ENCODE measurements at places on chromosomes 6 and 20.

- DNase-seq, result no peak
Observed at GRCh38 chr20:44527716-44528199, 5.9 kb upstream of the SERINC3 start.

DNA sequence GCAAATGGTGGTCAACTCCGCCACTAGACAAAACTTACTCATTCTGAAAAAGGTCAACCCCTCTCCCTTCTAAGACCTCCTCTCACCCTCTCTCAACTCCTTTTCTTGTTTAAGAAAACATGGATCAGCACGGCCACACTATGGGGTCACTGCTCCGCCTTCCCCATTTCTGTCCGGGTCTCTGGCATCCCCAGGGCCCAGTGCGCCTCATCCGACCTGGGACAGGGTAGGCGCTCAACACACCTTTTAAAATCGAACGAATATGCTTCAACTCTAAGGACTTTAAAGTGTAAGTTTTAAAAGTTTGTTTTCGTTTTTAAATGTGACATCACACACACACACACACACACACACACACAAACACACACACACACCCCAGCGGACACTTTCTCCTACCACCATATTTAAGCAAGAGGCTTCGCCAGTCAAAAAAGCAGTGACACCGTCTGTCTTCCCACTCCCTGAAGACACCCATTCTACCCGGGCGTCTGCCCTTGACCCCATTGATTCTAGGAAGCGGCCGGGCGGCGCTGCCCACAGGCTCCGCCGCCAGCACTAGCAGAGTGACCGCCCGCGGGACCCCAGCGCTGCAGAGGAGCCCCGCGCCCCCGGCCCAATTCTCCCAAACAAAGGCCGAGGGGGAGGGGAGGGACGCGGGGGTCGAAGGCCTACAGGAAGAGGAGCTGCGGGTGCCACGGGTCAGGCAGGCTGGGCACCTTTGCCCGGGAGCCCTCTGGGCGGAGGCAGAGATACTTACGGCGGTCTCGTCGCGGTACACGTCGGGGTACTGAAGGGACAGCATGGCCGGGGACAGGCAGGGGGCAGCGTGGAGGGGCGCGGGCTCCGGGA, 568 bp downstream of the PREP start:
- DNase-seq, result peak; percentile 56

GRCh38 chr6:75222261-75222660, 16.4 kb upstream of the COL12A1 start:
- no peak for DNase-seq

DNA sequence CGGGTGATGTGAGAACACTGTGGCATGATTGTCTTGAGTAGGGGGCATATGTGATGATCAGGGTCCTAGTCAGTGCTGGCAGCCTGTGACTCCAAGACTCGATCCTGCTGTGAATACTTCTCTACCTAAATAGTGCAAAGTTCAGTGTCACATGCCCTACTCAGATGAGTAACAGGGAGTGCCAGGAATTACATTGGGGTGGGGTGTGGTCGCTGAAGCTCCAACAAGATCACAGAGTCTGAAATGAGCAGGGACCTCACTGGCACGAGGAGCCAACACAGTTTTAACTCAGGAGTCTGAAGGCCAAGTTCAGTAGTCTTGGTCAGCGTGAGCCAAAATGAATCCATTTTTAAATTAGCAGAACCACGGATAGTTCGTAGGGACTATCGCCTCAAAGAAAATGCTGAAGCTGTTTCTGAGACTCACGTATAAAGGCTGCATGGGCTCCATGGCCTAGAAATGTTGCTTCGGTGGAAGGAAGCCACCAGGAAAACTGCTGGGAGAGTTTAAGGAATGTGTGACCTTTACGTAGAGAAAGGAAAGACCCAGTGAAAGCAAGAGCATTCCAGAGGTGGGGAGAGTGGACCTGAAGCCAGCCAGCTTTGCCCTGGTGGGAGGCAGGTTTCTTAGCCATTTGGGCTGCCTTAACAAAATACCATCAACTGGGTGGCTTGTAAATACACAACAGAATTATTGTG, 72.2 kb downstream of the RPP40 start:
- DNase-seq, result no peak

DNA sequence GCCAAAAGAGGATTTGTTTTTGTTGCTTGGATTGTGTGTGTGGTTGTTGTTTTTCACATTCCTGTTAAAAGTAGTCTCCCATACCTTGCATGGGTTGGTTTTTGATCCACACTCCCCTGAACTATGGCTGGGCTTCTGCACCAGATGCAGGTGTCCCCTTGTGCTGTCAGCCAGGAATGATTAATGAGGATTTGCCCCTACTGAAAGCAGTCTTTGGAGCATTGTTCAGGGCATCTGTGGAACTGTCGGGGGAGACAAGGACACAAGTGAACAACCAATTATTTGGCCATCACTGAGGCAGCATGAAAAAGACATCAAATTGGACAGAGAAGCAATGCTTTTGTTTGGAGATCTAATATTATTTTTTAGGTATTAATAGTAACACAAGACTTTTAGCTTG, 373.2 kb upstream of the MMS22L start:
- no peak for DNase-seq

DNA sequence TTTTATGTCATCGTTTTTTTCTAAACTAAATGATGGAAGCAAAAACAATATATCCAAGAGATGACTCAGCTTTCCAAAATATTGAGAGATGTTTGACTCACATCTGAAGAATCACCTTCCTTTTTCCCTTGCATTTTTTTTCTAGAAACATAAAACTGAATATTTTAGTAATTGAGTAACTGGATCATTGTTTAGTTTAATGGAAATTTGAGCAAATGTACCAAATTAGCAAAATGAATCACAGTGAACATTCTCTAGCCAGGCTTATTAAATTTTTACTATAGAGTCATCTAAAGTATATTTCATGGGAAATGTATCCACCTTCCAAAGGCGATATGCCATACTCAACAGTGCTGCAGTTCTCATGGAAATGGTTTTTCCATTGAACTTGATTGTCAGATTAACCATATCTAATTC, 145.5 kb downstream of the TENT5A start:
- DNase-seq, result no peak

DNA sequence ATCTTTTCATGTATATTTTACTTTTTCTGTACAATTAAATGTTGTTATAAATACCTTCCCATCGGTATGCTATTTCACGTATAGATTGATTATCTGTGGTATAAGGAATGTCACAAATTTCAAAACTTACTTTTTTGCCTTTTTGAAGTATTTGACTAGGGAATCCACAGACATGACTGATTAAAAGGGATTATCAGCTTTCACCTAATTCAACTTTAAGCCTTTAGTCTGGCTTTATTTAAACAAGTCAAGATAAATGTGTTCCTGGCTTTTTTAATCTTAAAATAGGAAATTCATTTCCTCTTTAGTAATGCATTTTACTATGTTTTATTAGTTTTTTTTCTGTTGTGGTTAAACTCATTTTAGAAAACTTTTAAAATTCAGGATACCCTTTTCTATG, 160.0 kb downstream of the MACROD2 start:
- DNase-seq, result no peak

GRCh38 chr6:69370763-69371162, 426.0 kb downstream of the LMBRD1 start:
- DNase-seq, result no peak
